CD4-positive, CD25-positive, alpha-beta regulatory T cell (primary cell): ENCODE measurements at places on chromosomes 11 and 22. TPM values are rescaled to one million over a fixed set of nuclear protein-coding genes. Genes with fewer than 3 reads are reported as not detected.

TTC36 gene
- not detected for total RNA-seq

LARGE1 gene
- total RNA-seq: not detected

SERGEF gene
- 40.4 TPM for total RNA-seq

TMEM151A gene
- total RNA-seq: not detected

CNGA4 gene
- total RNA-seq: 0.20 TPM
